ENCODE measurements at places on chromosomes 11 and 22. TPM values are rescaled to one million over a fixed set of nuclear protein-coding genes. Genes with fewer than 3 reads are reported as not detected.

JHY gene
- 3.1 TPM for total RNA-seq

FXYD2 gene
- total RNA-seq, result not detected

VSIG10L2 gene
- not detected for total RNA-seq

SCGB2A2 gene
- not detected for total RNA-seq
